ENCODE measurements at places on chromosomes 6 and 20. TPM values are rescaled to one million over a fixed set of nuclear protein-coding genes. Genes with fewer than 3 reads are reported as not detected.
A peak's percentile ranks its signal among the peaks of the same experiment; 100 is the strongest.

ASF1A gene
- 8.6 TPM for total RNA-seq

HLA-DOB gene
- total RNA-seq: not detected

CYB5R4 gene
- 11.1 TPM for total RNA-seq

GRCh38 chr6:155038527-155038926 is 43.4 kb downstream of the TIAM2 start:
- no peak for DNase-seq

GRCh38 chr6:30091577-30092381 is 16.2 kb upstream of the RNF39 start:
- peak; percentile 56 for DNase-seq

- DNase-seq: no peak
Observed at GRCh38 chr6:28812778-28813569, 110.8 kb downstream of the TRIM27 start.

- no peak for DNase-seq
Observed at GRCh38 chr6:4349323-4349722, 213.9 kb upstream of the ECI2 start.

DNA sequence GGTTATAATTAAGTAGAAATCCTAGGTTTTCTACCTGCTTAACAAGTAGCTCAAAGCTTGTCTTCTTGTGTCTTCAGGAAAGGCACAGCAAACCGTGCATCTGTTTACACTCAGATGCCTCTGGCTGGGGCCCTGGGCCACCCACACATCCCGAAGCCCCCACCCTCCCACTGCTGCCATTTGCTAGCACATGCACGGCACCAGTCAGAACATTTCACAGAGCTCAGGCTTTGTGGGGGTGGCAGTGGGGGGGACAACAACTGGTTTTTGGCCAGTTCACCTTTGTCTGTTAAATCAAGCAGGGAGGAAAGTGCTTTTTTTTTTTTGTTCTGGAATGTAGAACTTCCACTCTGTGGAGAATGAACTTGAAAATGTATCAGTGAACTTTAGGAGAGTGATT is 77.7 kb downstream of the LINC00237 start:
- DNase-seq: no peak

GRCh38 chr6:33856655-33857054 is 52.9 kb upstream of the MLN start:
- DNase-seq: no peak

Data from breast epithelium (tissue), 4 donors.